Large intestine (tissue), 12 donors: ENCODE measurements at places on chromosomes 5 and 9. TPM values are rescaled to one million over a fixed set of nuclear protein-coding genes. Genes with fewer than 3 reads are reported as not detected.
A peak's percentile ranks its signal among the peaks of the same experiment; 100 is the strongest.

Gene ABCA1
- 8.6 TPM for polyA plus RNA-seq

Gene BASP1
- 26.3 TPM for polyA plus RNA-seq

DNA sequence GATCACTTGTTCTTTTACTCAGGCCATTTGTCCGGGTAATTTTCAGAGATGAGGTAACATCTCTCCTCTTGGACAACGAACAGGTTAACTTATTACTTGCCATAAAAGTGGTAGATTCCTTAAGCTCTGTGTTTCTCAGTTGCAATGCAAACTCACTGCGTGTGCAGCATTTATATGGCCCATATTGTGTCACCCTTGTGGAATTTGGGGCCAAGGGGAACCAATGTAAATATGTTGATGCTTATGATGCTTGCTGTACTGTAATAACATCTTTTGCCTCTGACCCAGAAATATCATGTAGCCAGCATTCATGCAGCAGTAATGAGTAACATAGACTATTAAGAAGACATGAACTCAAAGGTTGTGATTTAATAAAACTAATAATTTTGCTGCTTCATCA lies 175.8 kb downstream of the ADAMTS6 start:
- no peaks in the 10 kb centered on the region for H3K36me3 ChIP-seq
- no peak overlapping the region for H3K27ac ChIP-seq
- H3K27me3 ChIP-seq: no peaks in the 10 kb centered on the region

DNA sequence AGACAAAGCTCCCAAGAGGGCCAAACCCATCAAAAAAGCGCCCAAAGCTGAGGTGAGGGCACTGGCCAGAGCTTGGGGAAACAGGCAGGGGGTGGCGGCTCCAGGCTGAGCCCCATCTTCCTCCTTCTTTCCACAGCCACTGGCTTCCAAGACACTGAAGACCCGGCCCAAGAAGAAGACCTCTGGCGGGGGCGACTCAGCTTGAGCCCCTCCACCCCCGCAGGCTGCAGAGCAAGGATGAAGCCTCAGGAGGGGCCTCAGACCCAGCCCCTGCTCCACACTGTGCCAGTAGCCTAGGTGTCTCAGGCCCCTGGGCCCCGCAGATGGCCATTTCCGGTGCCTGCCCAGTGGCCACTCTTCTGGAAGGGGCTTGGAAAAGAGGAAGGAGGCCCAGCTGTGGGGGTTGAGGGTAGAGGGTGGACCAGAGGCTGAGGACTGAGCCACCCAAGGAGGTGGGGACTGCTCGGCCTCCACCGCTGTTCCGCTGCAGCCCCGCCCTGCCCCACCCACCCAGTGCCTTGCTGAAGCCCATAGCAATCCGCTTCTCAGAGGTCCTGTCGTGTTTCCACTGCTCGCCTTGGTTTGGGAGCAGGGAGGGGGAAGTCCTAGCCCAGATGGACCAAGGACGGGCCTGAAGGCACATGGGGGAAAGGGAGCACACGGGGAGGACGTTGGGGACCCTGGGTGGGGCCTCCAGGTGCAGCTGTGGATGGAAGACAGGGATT lies 6.9 kb downstream of the REEP2 start:
- peak overlapping the region; percentile 60 for H3K27ac ChIP-seq
- no peak for DNase-seq
- H3K4me1 ChIP-seq: peaks cover 37% of the 10 kb centered on the region
- H3K27me3 ChIP-seq: no peaks in the 10 kb centered on the region
- no peaks in the 10 kb centered on the region for H3K36me3 ChIP-seq

- no peak overlapping the region for H3K27ac ChIP-seq
- DNase-seq: no peak
- H3K27me3 ChIP-seq: no peaks in the 10 kb centered on the region
- no peak overlapping the region for H3K4me3 ChIP-seq
- H3K4me1 ChIP-seq: no peaks in the 10 kb centered on the region
These were observed 392.8 kb downstream of the DNAH5 start for GRCh38 chr5:13551645-13552044.

- H3K36me3 ChIP-seq: no peaks in the 10 kb centered on the region
- no peak for DNase-seq
- H3K4me1 ChIP-seq: no peaks in the 10 kb centered on the region
- no peak overlapping the region for H3K4me3 ChIP-seq
- peaks cover 2% of the 10 kb centered on the region for H3K27me3 ChIP-seq
- no peak overlapping the region for H3K27ac ChIP-seq
These were observed 258.7 kb downstream of the TRIM32 start for GRCh38 chr9:116945817-116946216.

- no peaks in the 10 kb centered on the region for H3K27me3 ChIP-seq
- no peak overlapping the region for H3K4me3 ChIP-seq
- DNase-seq: no peak
- H3K4me1 ChIP-seq: no peaks in the 10 kb centered on the region
- H3K36me3 ChIP-seq: no peaks in the 10 kb centered on the region
These were observed 34.3 kb downstream of the EPB41L4B start for GRCh38 chr9:109286571-109286977.

- no peak overlapping the region for H3K27ac ChIP-seq
- H3K27me3 ChIP-seq: peaks cover 92% of the 10 kb centered on the region
- H3K36me3 ChIP-seq: no peaks in the 10 kb centered on the region
- peaks cover 4% of the 10 kb centered on the region for H3K4me1 ChIP-seq
- DNase-seq: no peak
These were observed 19.3 kb downstream of the CDKN2A start for GRCh38 chr9:21974722-21975409.

DNA sequence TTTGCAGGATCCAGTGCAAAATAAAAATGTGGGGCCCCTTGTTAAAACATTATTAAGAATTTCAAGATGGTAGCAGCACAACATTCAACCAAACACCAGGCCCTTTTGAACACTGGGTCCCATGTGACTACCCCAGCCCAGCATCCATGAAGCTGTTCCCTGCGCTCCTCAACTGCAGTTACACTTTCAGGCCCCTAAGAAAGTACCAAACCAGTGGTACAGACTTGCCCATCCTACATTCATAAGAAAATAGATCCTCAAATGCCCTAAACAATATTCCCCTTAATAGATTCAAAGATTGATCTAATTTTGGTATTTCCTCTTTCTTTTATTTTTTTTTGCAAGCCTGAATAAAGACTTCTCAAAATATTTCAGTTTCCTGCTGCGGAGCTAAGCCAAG lies 201.7 kb downstream of the EFNA5 start:
- H3K36me3 ChIP-seq: no peaks in the 10 kb centered on the region
- H3K4me1 ChIP-seq: no peaks in the 10 kb centered on the region
- DNase-seq: no peak
- no peak overlapping the region for H3K4me3 ChIP-seq
- H3K27me3 ChIP-seq: no peaks in the 10 kb centered on the region
- H3K27ac ChIP-seq: no peak overlapping the region

DNA sequence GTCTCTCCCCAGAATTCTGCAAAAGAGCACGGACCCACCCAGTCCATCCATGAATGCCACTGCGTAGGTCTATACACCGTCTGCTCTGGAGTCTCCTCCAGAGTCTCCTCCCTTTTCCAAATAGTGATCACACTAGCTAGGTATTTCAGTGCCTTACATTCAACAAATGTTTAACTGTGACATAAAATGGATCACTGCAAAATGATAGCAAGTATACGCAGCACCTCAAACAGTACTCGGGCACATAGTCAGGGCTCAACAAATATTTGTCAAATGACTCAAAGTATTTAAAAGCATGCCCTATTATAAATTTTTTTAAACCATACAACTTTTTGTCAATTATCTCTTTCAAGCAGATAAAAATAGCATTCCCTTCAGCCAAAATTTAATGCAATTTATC lies 60.5 kb downstream of the TLE1 start:
- H3K27me3 ChIP-seq: no peaks in the 10 kb centered on the region
- no peak overlapping the region for H3K4me3 ChIP-seq
- no peak for DNase-seq
- peaks cover 10% of the 10 kb centered on the region for H3K4me1 ChIP-seq

DNA sequence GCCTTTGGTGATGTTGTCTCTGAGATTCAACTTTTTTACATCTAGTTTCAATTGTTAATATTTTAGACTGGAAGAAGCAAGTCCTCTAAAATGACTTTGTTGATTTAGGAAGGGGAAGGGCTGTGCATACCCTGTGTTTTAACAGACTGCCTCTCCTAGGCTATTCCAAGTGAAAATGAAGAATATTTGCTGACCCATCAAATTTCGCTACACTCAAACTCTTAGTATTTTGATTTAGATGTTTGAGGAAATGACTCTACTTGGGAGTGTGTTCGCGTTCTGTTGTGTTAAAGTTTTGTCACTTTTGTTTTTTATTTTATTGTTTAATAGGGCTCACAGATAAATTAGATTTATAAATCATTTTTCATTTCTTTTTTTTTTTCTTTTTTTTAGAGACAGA lies 3.6 kb downstream of the MARVELD2 start:
- no peak overlapping the region for H3K27ac ChIP-seq
- DNase-seq: no peak
- peaks cover 17% of the 10 kb centered on the region for H3K36me3 ChIP-seq
- H3K27me3 ChIP-seq: no peaks in the 10 kb centered on the region

DNA sequence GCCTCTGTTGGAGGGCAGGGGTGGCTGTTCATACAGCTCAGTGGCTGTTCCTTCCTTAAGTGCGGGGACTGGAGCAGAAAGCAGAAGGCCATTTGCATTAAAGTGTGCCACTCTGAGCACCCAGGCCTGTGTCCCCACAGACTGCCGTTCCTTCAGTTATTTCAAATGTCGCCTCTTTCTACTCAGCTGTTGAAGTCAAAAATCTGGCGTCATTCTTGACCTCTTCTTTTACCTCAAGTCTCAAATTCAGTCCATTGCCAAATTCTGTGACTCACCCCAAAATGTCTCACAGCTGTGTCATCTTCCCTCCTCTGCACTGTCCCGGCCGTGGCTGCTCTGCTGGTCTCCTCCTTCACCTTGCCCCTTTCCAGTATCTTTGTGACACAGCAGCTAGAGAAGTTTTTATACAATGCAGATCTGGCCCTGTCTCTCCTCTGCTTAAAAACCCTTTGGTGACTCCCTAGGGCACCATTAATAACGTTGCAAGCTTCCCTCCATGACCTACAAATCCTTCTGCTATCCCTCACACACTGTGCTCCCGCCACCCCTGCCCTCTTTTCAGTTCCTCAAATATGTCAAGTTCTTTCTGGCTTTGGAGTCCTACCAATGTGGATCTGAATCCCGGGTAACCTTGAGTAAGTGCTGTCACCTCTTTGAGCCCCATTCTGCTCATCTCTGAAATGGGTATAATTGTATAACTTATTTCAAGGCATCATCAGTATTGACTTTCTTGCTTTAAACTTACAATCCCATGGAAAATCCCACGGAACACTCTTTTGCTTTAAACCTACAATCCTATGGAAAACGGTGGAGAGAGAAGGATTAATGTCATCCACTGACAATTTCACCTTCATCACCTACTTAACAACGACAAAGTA lies 98.3 kb upstream of the BOD1 start:
- DNase-seq: no peak
- no peak overlapping the region for H3K4me3 ChIP-seq
- H3K36me3 ChIP-seq: no peaks in the 10 kb centered on the region
- H3K4me1 ChIP-seq: peaks cover 17% of the 10 kb centered on the region

Gene NEURL1B
- 13.5 TPM for polyA plus RNA-seq

- DNase-seq: no peak
- H3K4me1 ChIP-seq: no peaks in the 10 kb centered on the region
- H3K27me3 ChIP-seq: no peaks in the 10 kb centered on the region
- no peaks in the 10 kb centered on the region for H3K36me3 ChIP-seq
- no peak overlapping the region for H3K4me3 ChIP-seq
These were observed 14.2 kb downstream of the IL4 start for GRCh38 chr5:132687995-132688394.

DNA sequence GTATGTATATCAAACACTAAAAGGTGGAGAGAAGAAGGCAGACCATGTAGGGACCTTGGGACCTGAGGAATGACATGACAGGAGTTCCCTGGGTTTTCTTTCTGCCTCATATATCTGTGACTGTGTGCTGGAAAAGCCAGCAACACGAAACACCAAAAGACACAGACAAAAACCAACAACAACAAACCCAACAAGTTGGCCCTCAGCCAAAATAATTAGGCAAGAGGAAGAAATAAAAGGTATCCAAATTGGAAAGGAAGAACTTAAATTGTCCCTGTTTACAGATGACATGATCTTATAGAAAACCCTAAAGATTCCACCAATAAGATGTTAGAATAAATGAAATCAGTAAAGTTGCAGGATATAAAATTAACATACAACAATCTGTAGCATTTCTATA lies 21.7 kb downstream of the ABO start:
- H3K4me3 ChIP-seq: no peak overlapping the region
- H3K4me1 ChIP-seq: peaks cover 39% of the 10 kb centered on the region
- H3K36me3 ChIP-seq: peaks cover 2% of the 10 kb centered on the region
- no peaks in the 10 kb centered on the region for H3K27me3 ChIP-seq
- H3K27ac ChIP-seq: peak overlapping the region; percentile 67
- no peak for DNase-seq

GRCh38 chr5:37932450-37932849 lies 92.6 kb upstream of the GDNF start:
- no peak for DNase-seq
- H3K27ac ChIP-seq: no peak overlapping the region
- H3K36me3 ChIP-seq: no peaks in the 10 kb centered on the region
- H3K27me3 ChIP-seq: no peaks in the 10 kb centered on the region
- no peak overlapping the region for H3K4me3 ChIP-seq

DNA sequence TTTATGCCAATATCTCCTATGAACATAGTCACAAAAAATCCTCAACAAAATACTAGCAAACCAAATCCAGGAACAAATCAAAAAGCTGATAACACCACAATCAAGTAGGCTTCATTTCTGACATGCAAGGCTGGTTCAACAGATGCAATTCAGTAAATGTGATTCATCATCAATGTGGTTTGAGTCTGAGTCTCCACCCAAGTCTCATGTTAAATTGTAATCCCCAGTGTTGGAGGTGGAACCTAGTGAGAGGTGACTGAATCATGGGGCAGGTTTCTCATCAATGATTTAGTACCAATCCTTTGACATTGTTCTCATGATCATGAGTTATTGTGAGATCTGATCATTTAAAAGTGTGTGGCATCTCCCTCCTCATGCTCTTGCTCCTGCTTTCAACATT lies 1072.7 kb downstream of the NR2F1-AS1 start:
- DNase-seq: no peak
- no peaks in the 10 kb centered on the region for H3K36me3 ChIP-seq
- H3K27me3 ChIP-seq: no peaks in the 10 kb centered on the region
- no peak overlapping the region for H3K4me3 ChIP-seq
- H3K27ac ChIP-seq: no peak overlapping the region
- no peaks in the 10 kb centered on the region for H3K4me1 ChIP-seq
